Activated CD8-positive, alpha-beta memory T cell treated with anti-CD3 and anti-CD28 coated beads for 1 hour (primary cell): ENCODE measurements at places on chromosomes 5 and 9.

- DNase-seq = no peak
These were observed 26.7 kb downstream of the PITX1 start for GRCh38 chr5:135007305-135007704.

DNA sequence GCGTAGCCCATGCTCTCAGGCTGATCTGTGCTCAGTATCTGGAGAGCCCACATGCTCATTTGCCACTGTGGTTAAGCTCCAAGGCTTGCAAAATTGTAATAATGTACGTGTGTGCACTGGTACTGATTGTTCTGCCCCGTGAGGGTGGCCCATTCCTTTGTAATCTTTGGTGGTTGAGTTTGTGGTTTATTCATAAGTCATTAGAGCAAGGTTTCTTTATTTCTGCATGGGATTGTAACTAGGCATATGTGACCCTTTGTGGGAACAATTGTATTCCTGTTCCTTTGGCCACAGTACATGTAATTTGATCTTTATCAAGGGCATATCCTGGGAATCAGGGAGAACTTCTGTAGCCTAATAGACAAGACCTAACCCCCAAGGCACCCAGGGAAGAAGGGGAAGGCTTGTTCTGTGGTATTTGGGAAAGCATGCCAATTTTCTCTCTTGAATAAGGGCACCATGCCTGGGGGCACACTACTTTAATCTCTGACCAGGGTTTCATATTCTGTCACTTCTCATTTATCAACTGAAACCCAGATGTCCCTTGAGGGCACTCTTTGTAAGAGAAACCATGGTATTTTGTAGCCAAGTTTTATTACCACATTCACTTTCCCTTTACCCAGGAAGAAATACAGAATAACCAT lies 74.6 kb downstream of the NPR3 start:
- no peak for DNase-seq

DNA sequence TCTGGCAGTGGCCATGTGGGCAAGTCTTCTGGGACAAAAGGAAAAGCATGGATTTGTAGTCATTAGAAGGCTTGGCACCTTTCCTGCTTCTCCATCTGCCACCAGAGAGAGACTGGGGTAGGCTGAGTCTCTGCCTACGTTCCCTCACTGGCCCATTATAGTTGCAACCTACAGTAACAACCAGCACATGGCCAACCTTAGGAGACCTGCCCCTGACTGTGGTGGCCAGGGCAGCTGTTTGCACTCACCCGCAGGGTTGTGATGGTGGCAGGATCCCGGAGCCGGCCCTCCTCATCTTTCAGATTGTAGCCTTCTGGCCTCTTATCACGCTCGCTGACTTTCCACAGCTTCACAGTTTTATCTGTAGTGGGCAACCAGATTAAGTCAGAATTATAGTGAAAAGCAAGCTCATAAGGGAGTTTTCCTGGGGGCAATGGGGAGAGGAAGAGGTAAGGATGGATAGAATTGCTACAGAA lies 174.9 kb upstream of the GPR151 start:
- no peak for DNase-seq

GRCh38 chr5:7271435-7272084 lies 124.4 kb upstream of the ADCY2 start:
- DNase-seq = no peak

DNA sequence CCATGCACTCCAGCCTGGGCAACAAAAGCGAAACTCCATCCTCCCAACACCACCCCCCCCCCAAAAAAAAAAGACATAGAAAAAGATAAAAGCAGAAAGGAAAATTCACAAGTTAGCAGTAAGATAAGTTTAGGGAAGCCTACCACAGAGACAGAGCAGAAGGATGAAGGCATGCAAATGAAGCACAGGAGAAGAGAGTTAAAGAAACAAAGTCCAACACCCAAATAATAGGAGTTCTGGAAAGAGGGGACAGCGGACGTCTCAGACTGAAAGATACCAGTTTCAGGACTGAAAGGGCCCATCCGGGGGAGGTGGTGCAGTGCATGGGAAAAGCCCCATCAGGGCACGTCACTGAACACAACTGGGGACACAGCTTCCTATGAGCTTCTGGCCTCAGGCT lies 54.3 kb downstream of the OTULIN start:
- no peak for DNase-seq

GRCh38 chr9:104879555-104880309 lies 48.2 kb downstream of the ABCA1 start:
- no peak for DNase-seq

DNA sequence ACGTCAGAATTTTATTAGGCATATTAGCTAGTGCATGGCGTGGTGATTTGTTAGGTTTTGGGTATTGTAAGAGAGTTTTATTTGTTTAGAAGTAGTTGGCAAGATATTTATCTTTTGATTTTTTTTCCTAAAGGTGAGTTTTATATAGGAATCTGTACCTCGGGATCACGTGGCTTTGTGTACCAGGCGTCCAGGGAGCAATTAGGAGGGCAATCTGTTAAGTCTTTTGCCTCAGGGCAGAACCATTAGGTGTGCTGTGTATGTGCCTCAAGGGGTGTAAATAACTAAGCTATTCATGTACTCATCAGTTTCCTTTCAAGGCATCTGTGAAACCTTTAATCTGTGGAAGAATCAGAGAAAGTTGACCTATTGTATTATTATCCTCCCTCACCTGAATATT lies 39.4 kb downstream of the ZSWIM6 start:
- DNase-seq = no peak

GRCh38 chr9:130298662-130299279 lies 33.2 kb downstream of the HMCN2 start:
- no peak for DNase-seq

GRCh38 chr5:60024104-60024503 lies 130.6 kb upstream of the PDE4D start:
- no peak for DNase-seq

GRCh38 chr9:123757960-123758359 lies 172.0 kb downstream of the DENND1A start:
- DNase-seq = no peak

- peak; percentile 40 for DNase-seq
These were observed 1.0 kb downstream of the SET start for GRCh38 chr9:128689820-128690683.

DNA sequence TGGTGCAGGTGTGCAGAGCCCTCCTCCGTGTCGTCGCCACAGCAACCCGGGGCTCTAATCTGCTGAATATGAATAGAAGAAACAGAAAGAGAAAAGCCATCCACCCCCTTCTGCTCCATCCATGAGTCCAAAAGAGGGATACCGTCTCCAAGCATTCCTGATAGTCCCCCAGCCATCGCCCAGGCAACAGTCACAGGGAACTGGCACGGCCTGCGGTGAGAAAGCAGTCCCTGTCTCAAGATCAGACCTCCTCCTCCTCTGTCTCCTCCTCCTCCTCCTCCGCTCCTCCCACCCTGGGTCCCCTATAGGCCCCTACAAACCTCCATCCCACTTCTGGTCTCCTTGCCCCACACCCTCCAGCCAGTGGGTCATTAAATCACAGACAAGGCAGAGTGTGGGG lies 308.1 kb upstream of the MPDZ start:
- DNase-seq = no peak

DNA sequence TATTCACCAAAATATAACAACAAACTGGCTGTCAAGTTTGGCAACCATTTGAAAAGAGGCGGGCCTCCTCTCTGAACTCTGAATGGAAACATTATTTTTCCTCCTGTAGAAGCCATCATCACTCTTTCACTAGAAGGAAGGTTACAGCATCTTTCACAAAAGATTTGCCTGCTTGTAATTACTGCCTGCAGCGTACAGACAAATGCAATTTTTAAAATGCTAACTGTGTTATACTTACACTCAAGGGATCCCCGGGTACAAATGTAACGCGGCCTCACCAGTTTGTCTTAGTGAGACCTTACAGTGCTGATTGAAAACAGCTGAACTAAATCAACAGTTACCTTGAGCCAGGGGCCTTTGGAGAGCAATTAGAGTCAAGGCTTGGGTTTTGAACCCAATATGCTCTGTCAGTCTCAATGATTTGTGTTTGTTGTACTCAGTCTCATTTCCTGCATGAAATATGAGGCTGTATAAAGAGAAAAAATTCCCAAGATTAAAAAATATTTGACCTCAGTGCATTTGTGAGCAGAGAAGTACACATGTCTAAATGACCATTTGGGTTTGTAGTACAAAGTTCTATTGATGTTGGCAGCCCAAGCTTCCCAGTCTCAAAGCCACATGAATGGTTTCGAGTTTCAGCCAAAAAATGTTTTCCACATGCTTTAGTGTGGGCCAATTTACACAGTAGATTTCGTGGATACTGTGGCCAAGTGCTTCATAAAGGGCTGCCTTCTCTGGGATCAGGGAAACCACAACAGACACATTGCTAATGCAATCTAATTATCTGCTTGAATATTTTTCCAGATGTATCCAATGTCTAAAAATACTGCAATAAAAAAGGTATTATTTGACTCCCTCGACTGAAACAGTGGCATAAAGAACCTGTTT lies 500.0 kb downstream of the SPATA31D1 start:
- DNase-seq = no peak

DNA sequence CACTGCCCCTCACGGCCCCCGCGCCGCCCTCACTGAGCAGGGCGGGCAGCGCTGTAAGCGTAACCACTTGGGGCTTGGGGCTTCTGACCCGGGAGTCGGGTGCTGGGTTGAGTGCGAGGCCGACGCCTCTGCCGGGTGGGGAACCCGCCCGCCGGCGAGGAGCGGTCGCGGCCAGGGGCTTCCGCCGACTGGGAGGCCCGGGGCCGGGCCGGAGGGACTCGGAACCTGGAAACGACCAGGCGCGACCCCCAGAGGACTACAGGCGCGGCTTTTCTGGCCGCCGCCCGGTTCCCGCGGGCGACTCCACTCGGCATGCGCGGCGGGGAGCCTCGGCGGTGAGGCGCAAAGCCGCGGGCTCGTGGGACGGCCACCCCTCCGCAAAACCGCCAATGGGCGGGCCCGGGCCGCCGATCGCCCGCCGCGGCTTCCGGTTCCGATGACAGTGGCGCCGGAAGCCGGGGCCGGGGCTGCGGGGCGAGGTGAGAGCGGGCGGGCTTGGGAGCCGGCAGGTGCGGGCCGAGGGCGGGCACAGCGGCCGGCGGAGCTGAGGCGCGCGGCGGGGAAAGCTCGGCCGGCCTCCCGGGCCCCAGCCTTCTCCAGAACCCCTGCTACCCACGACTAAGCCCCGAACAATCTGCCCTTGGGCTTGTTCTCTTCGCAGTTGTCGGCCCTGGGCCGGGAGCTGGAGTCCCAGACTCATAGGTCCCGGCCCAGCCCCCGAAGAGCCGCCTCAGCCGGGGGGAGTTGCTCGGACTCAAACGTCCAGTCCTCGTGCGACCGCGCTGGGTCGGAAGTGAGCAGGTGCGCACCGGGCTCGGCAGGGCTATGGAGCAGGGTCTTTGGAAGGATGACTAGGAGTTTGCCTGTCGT lies at the start of gene RMND5B:
Gene RMND5B (plus strand): TSS at position 439 of the 870 bp plus-strand sequence. CDS start 7,106 bp downstream, outside the sequence.
- DNase-seq = no peak

- no peak for DNase-seq
These were observed 82.2 kb upstream of the RANBP3L start for GRCh38 chr5:36383942-36384341.

- DNase-seq = no peak
These were observed 34.8 kb downstream of the HMGXB3 start for GRCh38 chr5:150035139-150035895.

DNA sequence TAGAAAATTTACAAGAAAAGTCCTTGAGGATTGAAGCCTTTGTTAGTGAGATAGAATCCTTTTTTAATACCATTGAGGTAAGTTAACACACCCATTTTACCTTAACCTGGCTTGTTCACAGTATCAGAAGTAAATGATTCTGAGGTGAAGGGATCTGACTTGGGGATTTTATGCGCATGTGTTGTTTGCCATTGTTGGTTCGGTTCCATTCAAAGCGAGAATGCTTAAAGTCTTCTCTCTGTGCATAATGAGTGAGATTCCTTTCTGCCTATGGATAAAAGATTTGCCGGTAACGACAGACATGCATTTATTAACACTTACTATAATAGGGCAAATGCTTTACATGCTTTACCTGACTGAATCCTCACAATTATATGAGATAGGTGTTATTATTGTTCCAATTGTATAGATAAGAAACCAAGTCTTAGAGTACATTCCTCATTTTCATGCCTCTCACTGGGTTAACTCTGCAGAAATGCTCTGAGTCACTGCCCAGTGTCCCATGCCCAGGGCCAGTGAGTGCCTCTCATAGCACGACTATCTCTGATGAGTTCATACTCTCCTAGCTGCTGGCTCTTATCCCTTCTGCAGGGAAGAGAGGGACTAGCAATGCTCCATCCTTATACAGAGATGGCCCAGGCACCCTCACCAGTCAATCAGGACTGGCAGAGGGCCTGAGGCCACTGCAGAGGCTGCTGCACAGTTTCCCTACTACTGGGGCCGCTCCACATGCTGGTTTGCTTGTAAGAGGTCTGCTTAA lies 54.4 kb downstream of the CMYA5 start:
- no peak for DNase-seq
